ENCODE measurements at places on chromosomes 3 and 15.
A peak's percentile ranks its signal among the peaks of the same experiment; 100 is the strongest.

- DNase-seq = no peak
These were observed 35.9 kb downstream of the TLE3 start for GRCh38 chr15:70061696-70062270.

DNA sequence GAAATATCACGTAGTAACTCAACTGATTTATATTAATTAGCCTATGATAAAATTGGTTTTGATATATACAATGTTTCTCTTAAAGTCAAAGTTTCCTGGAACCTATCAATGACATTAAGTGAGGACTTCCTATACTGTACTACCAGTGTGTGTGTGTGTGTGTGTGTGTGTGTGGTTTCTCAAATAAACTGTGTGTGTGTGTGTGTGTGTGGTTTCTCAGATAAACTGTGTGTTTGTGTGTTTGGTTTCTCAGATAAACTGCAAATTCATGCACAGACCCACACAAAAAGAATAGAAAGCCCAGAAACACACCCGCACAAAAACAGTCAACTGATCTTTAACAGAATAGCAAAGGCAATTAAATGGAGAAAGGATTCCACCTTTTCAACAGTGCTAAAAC lies 14.5 kb upstream of the WDR5B start:
- no peak for DNase-seq

DNA sequence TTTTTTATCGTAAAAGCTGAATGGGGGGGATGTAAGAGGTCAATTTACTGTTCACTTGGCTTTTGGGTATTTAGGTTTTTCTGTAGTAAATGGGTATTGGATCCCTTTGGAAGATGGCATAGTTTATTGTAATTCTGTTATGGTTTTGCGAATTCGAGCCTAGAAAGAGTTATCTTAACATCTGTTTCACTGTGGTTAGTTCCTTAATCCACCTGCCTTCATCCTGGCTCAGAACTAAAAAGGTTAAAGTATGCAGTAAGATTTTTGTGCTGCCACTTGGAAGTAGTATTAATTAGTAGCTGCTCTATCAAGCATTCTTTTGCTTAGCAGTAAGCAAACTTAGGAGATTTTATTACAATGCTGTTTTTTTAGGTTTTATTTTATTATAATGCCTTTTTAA lies 62.4 kb downstream of the ARIH1 start:
- DNase-seq = no peak

- DNase-seq = no peak
These were observed 26.7 kb upstream of the FILIP1L start for GRCh38 chr3:100140976-100141375.

- DNase-seq = peak; percentile 81
These were observed 55.0 kb upstream of the CP start for GRCh38 chr3:149276619-149277018.

GRCh38 chr3:158539414-158540014 lies 31.5 kb upstream of the MLF1 start:
- DNase-seq = peak; percentile 9

DNA sequence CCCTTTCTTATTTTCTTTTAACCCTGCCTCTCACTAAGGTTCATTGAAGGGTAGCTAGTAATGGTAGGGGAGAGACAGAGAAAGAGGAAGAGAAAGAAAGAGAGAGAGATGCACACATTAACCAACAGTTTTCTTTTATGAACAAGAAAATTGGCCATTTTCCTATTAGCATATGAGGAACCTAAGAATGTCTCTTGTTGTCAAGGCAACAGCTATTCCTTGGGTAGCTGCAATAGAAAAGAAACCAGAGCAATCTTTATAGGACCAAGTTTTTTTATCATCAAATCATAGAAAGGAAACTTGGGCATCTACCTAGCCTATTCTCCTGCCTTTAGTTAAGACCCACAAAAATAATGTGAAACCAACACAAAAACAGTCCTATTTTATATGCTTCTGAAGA lies 15.0 kb upstream of the CCDC39 start:
- DNase-seq = no peak

DNA sequence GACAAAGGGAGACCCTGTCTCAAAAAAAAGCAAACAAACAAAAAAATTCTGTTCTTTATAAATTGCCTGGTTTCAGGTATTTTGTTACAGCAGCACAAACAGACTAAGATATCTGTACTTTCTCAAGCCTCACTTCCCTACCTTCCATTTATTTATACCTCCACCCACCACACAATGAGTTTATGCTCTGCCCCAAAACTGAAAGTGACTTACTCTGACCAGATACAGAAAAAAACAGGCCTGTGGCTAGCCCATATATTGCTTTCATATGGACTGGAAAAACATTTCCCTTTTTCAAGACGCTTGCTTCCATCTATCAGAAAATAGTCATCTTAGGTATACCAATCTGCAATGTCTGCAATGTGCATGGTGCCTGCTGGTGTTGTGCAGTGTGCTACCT lies 8.7 kb upstream of the GPD1L start:
- DNase-seq = no peak

GRCh38 chr3:156664831-156665178 lies 9.6 kb upstream of the TIPARP start:
- no peak for DNase-seq

- DNase-seq = no peak
These were observed 187.3 kb upstream of the PDZRN3 start for GRCh38 chr3:73812054-73812453.

GRCh38 chr15:56307180-56307579 lies 58.0 kb upstream of the TEX9 start:
- no peak for DNase-seq

DNA sequence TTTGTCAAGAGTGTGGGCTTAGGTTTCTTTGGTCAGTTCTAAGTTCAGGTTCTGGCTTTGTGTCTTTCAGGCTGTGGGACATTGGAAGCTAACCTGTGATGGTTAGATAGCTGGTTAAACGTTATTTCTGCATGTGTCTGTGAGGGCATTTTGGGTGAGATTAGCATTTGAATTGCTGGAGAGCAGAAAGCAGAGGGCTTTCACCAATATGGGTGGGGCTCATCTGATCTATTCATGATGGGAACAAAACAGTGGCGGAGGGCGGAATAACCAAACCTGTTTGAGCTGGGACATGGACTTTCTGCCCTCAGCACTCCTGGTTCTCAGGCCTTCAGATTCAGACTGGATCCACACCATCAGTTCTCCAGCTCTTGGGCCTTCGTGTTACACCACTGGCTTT lies 195.4 kb downstream of the KLF13 start:
- DNase-seq = no peak

DNA sequence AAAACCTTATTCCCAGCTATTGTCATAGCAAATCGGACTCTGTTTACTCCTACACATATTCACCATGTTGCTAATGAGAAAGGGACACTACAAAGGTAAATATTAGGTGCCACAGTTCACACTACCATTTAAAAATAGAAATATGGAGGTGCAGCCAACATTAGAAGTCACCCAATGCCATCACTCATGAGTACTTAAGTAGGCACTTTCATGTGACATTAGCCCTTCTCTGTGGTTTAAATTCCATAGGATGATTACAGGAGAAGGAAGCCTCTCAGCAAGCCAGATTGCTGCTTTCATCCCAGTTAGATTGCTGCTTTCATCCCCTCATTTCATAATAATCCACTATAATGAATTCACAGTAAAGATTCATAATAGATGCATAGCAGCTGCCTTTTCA lies 376.8 kb upstream of the ALCAM start:
- no peak for DNase-seq

DNA sequence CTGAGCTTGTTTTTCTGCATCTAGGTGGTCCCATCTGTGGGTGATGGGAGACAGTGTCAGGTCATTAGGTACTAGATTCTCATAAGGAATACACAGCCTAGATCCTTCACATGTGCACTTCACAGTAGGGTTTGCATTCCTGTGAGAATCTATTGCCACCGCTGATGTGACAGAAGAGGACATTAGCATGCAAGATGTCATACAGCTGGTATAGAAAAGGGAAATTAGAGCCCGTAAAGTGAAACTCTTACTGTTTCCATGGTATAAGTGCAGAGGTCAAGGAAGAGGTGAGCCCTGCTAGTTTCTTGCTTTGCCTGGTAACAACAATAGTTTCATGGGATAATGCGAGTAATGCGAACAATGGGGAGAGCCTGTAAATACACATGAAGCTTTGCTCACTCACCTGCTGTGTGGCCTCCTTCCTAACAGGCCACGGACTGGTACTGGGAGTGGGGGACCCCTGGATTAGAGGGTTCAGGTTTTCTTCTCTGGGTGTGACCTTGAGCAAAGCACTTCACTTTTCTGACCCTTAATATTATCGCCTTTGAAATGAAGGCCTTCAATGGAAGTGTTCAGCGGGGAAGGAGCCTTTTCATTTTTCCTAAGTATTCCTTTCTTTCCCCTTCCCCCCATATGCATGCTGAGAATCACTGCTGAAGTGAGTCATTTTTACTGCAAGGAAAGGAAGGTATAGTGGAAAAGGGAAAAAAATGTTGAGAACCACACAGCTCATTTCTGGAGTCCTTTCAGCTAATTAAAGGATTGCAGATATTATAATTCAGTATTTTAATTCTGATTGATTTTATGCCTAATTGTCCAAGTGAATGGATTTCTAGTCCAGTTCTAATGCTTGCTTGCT lies 286.4 kb downstream of the UBE2E2 start:
- DNase-seq = no peak

GRCh38 chr15:73357999-73358665 lies 10.6 kb downstream of the HCN4 start:
- DNase-seq = no peak

GRCh38 chr3:45311953-45312801 lies 76.2 kb upstream of the LARS2 start:
- DNase-seq = no peak

- no peak for DNase-seq
These were observed 23.0 kb downstream of the ACSBG1 start for GRCh38 chr15:78211189-78211921.

DNA sequence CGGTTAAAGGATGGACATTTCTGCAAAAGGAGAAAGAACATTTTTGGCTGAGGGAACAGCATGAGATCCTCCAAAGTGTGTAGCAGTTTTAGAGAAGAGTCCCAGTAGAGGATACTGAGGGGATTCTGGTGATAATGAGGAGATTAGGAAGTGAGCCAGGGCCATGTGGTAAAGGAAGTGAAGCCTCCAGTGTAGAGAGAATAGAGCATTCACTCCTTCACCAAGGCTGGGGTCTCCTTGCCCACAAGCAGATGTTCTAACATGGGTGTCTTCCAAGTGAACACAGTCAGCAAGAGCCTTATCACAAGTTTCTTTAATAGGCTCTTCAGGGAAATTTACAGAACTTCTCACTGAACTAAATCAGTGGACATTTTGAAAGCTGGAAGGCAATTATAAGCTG lies 173.7 kb downstream of the SSR3 start:
- no peak for DNase-seq

DNA sequence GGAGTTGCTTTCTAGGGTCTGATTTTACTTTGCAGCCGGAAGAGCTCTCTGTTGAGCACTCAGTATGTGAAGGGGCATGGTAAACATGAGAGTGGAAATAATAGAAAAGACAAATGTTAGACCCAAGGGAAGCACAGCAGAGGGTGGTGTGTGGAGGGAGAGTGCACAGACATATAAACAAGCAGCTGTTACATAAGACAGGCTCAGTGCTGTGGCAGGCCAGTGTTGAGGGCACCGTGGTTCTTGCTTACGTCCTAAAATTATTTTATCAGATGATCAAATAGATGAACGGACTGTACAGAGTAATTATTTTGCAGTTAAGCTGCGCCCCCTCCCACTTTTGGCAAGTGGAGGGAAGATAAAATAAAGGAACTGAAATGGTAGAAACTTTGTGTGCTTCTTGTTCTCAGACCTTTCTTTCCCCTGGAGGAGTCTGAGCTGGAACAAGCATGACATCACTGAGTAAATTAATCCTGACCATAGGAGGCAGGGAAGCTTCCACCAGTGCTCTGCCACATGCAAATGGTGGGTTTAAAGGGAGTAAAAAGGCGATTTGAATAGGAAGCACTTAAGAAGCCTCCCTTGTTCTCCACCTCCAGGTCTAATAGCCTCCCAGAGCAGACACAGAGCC lies 205.6 kb downstream of the IL20RB start:
- no peak for DNase-seq
